Stromal cell of bone marrow (primary cell): ENCODE measurements at places on chromosomes 1 and 21.

DNA sequence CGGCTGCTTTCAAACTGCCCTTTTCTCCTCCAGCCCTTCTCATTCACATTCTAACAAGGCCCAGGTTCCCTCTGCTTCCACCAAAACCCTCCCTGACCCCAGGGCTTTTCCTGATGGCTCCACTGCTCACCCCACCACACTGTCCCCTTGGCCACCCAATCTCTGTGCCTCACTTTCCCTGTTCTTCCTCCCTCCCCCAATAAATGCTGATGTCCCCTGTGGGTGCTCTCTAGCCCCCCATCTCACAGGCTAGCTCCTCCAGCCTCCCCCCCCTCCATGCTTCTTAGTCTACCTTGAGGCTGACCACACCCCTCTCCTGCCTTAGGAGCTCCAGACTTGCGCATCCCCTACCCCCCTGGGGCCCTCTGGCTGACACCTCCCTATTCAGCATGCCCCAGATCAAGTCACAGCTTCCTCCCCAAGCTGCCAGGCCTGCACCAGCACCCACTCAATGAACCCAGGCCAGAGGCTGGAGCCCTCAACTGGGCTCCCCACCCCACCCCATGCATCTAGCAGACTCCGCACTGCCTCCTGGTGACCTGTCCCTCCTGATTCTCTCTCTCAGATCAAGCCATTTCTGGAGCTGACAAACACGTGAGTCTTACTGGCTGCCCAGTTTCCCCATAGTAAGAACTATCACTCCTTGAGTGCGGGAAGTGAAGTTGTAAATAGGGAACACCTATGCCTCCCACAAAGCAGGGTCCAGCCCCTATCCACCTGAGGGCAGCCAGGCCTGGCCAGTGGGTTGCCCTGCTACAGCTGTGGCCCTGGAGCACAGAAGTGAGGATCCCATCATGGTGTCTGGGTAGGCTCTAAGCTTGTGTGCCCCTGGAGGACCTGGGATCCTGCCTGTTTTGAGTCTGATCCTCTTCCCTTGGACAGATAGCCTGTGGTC lies 117.9 kb downstream of the DMRTB1 start:
- DNase-seq = no peak

GRCh38 chr1:196873385-196873784 lies 14.5 kb upstream of the CFHR4 start:
- no peak for DNase-seq

GRCh38 chr1:74468982-74469603 lies 43.3 kb downstream of the LRRC53 start:
- peak; percentile 38 for DNase-seq

- no peak for DNase-seq
Observed at GRCh38 chr1:40385437-40386358, 12.2 kb downstream of the SMAP2 start.

DNA sequence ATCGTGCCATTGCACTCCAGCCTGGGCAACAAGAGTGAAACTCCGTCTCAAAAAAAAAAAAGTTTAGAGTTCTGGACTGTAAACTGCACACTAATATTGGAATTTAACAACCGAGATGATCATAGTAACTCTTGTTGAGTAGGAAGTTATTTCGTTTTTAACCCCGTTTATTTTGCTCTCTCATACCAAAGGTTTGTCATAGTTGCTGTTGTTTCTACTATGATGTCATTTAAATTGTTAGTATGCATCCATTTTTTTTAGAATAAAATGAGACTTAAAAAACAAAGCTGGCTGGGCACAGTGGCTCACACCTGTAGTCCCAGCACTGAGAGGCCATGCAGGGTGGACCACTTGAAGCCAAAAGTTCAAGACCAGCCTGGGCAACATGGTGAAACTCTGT lies 49.3 kb downstream of the DOP1B start:
- no peak for DNase-seq

DNA sequence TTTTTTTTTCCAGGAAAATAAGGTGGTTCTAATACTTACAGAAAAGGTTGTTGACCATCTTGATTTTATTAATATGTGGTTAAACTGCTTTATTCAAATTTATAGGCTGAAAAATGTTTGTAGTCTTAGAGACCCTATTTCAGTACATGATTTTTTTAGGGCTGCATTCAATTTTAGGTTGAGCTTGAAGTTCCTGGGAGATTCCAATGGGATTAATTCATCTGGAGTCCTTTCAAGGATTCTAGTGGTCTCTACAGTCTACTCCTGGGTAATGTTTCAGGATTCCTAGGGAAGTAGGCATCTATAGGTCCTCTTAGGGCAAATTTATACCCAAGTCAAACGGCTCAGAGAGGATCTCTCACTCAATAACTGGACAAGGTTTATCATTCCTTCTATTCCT lies 126.7 kb downstream of the HMCN1 start:
- DNase-seq = no peak

DNA sequence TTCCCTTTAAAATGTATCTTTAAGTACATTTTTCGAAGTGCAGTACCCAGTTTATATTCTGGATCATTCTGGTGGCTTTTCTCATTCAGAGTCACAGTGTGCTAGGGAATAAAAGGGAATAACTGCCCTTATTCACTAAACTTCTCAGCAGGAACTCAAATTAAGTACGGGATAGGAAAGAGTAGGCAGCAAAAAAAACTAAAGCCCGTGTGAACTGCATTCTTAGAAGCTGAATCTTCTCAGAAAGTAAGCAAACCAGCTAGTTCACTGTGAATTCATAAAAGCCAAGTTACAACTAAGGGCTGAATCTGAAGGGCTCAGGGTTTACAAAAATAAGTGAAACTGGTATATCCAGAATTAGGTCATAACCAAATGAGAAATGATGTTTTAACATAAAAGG lies 22.0 kb downstream of the PRPF38A start:
- peak; percentile 51 for DNase-seq

DNA sequence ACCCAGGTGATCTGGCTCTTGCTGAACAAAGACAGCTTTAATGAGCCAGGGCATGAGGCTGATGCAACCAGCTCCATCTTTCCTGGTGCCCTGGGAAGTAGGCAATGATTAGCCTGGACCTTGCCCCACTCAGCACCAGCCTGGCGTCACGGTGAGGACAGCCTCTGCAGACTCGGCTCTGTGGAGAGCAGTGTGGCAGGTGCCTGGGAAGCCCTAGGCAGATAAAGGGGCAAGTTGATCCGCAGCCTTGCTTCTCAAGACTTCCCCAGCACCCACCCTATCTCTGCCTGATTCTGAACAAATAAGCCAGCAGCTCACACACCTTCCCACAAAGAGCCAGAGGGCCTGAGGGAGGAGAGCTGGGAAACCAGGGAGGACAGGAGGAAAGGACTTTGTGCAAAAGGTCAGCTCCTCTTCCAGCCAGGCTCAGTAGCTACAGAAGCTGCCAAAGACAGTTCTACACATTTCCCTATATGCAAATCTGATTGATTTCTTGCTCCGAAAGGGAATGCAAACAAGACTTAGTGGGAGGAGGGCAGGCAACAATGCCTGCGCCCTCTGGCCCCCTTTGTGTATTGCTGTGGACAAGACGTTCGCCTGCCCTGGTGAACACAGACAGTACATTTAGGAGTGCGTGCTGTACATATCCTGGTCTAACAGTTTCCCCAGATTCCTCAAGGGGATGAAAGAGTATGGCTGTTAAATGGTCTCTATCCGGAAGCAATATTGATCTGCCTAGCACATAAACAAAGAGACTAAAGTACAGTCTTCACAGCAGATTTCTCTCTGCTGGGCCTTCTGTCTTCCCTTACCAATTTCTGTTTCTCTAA lies 63.8 kb downstream of the BCAR3 start:
- no peak for DNase-seq

GRCh38 chr1:231028682-231029081 lies 11.4 kb downstream of the FAM89A start:
- no peak for DNase-seq

GRCh38 chr1:205226868-205227583 lies 720 bp upstream of the TMCC2 start:
- peak; percentile 25 for DNase-seq

DNA sequence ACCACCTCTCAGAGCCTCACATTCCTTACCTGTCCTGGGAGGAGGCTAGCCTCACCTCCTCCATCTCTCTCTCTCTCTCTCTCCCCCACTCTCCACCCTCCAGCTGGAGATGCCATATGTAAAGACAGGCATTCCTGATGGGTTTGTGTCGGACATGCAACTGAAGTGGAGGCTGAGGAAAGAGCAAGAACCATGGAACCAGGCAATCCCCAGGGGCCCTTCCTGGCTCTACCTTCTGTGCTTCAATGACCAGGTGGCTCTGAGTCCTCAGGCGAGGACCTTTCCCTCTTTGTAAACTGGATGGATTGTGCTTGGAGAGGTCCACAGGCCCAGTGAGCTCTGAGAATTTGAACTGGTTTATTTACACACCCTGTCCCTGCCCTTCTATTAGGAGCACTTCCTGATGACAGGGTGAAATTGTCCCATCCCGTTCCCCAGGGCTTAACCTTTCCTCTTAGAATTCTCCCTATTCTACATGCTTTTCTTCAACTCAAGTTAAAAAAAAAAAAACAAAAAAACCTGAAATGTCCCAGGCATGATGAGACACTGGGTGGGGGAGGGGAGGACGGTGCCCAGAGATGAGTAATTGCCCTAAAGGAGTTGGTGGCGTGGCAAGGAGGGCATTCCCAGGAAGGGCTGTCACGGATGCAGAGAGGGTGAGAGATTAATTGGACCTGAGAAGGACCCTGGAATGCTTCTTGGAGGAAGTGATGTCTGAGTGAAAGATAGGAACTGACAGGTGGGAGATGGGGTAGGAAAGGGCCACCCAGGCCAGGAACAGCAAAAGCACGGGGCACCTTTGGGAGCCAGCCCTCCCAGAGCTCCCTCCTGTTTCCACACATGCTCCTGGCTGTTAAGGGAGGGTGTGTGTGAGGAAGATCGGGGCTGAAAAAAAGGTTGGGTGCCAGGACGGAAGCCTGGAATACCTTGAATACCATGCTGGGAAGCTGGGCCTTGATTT lies 50.2 kb upstream of the WASF2 start:
- peak; percentile 70 for DNase-seq

DNA sequence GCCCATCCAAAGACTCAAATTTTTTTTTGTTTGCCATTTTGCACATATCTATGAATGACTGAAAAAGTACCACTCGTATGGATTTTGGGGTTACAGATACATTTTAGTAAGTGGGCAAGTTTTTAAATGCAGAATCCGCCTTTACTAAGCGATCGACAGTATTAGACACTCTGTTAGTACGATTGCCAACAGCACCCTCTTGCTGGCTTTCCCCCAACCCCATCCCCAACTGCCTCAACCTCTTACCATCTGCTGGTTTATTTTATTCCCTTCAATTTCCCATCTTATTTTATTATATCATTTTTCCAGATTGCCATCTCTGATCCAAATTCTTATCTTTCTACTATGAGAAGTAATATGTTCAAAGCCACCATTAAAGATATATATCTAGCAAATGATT lies 244.8 kb downstream of the LRRIQ3 start:
- no peak for DNase-seq

DNA sequence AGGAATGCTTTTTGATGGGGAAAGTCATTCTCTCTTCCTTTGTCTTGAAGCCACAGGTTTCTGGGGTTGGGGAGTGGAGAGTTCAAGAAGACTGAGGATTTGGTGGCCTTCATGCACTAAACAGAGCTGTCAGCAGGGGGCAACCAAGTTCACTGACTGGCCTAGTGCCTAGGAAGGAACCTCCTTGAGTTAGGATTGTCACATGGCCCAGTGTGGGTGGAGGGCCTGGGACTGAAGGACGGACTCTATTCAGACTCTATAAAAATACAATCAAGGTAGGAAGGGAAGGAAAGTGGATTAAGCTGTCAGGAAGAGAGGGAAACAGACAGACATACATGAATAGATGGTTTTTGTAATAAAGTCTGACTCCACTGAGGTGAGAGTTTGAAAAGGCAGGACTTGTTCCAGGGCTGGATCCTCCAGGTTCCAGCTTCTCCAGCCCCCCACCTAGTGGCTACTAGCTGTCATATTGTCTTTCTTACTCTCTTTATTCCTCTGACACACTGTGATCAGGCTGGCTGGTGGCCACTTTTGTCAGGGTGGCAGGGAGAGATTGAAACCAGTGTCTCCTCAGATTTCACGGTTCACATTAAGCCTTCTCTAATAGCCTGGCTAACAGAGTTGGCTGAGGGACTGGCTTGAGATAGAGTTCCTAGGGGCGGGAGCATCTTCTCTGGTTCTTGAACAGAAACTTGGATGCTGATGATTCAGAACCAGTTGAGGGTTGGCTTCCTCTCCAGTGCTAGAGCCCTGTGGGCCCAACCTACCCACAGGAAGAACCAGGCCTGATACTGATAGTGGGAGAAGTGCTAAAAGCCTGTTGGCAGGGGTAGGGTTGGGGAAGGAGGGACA lies 4.1 kb upstream of the SH3BGRL3 start:
- peak; percentile 99 for DNase-seq

DNA sequence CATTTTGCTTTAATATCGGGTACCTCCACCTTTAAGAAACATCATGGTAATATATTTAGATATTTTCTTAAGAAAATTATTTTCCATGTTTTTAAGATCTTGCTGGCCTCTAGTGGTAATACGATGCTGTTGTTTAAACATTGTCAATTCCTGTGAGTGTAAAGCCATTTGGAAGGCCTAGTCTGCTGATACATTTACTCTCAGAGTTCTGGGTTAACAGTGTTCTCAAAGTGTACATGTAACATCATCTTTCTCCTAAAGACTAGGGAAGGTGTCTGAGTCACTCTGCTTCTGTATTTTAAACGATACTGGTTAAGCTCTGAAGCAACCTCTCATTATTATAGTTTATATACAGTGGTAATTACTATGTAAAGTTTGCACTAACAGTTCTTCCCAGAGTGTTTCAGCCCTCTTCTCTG lies 189.1 kb downstream of the RASAL2 start:
- DNase-seq = peak; percentile 47

GRCh38 chr21:23488245-23488644 lies 2119.0 kb downstream of the MRPL39 start:
- no peak for DNase-seq

DNA sequence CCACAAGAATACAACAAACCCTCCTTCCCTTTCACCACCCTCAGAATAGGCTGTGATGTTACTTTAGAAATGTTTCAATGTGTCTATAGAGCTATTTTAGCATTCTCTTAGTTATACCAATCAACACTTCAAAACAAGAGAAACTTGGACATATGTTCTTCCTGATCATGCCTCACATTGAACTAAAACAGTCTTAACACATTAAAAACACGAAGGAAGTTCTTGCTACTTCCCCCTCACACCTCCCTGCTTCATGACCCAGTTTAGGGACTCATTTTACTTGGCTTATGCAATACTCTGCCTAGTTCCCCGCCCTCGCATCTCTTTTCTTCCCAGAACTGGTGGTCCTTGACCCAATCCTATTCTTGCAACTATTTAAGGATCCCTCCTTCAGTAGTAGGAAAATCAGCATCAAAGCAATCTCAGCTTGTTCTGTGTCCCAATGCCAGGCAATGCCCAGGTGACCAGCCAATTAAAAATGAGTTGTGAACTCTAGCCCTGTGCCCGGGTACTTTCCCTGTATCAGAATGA lies 408.8 kb upstream of the BEND5 start:
- DNase-seq = no peak

GRCh38 chr1:11417162-11417561 lies 61.8 kb upstream of the DISP3 start:
- no peak for DNase-seq
